ENCODE measurements at places on chromosomes 4 and X.

GRCh38 chrX:124328765-124329164, 3.7 kb upstream of the TEX13D start:
- DNase-seq = no peak

DNA sequence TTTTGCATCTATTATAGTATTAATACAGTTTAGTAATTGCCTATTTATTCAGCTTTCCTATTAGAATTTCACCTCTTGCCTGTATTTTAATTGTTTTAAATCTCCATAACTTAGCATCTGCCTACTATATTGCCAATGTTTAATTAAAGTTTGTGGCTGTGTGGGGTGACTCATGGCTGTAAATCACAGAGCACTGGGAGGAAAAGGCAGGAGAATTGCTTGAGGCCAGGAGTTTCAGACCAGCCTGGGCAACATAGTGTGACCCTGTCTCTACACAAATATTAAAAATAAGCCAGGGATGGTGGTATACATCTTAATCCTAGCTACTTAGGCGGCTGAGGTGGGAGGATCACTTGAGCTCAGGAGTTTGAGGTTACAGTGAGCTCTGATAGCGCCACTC, 14.5 kb upstream of the CCSER1 start:
- no peak for DNase-seq

DNA sequence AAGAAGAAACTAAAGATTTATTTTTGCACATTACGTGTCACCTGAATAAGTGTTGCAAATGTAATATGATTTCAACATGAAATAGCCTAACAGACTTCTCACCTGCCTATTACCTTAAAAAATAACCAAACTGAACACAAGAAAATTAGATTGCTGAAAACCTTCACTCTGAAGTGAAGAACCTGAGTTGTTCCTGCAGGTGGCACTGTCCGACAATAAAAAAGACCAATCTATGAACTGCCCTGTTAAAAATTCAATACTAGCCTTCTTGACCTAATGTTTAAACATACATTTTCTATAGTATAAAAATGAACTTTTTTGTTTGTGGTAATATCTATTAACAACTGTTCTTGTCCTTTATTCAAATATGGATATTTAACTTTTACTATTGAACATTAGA, 69.2 kb upstream of the PNPLA4 start:
- DNase-seq = no peak

- DNase-seq = no peak
Observed at GRCh38 chr4:40281913-40282312, 53.2 kb upstream of the CHRNA9 start.

DNA sequence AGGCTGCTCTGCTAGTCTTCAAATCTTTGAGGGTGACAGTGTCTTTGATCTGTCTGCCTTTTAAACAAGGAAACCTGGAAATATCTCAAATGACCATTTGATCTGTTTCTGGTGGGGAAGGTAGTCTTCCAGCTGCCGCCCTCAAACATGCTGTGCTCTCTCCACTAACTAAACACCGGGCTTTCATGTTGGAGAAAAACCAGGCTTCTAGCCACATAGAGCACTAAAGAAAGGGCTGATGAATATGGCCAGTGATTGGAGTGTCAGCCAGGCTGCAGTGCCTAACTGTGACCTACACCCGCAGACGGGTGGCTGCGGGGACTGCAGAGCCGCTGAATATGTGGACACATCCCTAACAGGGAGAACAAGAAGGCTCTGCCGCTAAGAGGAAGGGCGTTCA, 85.9 kb downstream of the UNC5C start:
- no peak for DNase-seq

- DNase-seq = no peak
Observed at GRCh38 chrX:154602766-154603437, 16.2 kb downstream of the CTAG1B start.

DNA sequence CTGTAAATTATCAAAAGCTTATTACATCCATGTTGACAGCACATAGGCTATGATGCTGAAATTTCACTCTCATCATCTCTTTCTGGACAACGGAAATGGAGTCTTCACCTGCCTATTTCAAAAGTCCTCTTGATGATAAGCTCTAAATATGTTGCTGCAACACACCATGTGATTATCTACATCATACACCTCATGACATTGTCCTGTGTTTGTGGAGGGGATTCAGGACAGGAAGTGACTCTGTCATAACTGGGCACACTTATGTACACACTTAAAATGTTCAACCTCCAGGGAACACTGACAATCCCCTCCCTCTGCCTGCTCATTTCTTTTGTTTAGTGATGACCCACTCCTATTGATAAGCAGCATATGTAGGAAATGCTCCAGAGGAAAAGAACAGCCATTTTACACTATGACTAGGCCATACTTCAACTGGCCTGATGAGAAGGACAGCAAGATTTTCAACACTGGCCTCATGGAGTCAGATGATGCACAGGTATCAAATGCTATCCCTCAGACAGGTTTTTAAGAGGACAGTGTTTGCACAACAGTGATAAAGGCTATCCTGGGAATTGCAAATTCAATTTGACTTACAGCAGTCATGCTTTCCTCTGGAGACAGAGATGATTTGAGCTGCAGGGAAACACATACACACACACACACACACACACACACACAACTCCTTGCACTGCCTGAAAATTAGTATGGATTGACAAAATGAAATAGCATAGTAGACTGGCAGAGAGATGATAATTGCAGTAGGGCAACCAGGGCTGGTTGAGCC, 163.3 kb upstream of the RASGEF1B start:
- no peak for DNase-seq

DNA sequence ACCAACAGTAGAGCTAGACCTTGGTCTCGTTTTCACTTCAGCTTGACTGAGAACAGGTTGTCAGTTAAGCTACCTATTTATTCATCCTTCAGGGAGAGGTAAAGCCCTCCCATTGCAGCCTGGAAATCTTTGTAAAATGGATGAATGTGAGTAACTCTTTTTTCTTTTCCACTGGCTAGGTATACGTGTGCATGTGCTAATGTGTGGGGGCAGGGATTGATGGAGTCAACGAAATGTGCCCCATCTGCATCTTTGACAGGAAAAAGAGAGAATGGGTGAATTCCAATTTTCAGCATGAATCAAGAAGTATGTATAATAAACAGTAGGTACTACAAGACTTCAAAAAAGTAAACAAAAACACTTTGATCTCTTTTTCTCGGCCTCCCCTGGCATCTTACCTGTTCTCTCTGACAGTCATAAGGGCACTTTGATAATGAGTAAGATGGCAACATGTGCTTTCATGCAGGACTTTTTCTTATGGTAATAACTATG, at the start of gene IL21:
Gene IL21 (minus strand): TSS at position 51 of the 492 bp plus-strand sequence. CDS start 55 bp downstream, outside the sequence.
- no peak for DNase-seq

DNA sequence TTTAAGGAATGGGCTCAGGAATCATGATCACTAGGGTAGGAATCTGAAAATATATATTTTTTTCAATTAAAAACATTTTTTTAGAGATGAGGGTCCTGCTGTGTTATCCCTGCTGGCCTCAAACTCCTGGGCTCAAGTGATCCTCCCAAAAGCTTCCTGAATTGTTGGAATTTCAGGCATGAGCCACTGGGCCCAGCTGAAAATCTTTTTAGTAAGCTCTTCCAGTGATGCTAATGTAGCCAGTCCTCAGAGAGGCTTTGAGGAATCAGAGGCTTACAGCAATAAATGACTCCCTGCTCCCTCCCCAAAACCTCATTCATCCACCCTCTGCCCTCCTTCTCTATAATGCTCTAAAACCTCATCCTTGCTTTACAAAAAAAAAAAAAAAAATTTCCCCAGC, 129.5 kb downstream of the ZIC3 start:
- no peak for DNase-seq

- no peak for DNase-seq
Observed at GRCh38 chr4:58275856-58276255, 1165.7 kb upstream of the IGFBP7 start.

DNA sequence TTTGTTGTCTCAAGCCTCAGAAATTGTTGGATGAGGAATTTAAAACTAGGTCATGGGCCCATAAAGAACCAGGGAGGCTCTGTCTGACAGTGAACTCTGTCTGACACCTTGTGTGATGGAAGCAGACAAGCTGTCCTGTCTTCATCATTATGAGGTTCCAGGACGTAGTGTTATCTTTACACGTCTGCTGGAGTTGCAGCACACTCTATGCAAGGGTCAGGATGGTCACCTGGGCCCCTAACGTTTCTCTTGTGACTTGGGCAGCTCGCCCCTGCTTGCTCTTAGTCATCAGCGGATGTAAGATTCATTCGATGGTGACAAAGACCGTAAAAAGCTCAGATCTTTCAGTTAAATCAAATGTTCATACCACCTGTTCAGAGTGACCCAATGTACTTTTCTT, 92.0 kb upstream of the ADGRG2 start:
- DNase-seq = no peak

DNA sequence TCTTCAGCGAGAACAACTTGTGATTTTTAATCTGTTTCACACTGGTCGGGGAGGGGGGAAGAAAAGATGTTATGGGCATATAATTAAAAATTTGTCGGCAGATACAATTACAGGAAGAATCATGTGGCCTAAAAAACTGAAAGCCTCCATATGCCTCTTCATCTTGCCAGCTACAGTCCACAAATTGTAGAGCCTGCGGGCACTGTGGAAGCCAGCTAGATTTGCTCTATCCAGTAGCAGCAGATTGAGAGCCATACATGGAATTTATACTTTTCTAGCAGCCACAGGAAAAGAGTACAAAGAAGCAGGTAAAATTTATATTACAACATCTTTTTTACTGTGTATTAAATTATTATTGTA, 147.3 kb downstream of the TBL1X start:
- DNase-seq = no peak

DNA sequence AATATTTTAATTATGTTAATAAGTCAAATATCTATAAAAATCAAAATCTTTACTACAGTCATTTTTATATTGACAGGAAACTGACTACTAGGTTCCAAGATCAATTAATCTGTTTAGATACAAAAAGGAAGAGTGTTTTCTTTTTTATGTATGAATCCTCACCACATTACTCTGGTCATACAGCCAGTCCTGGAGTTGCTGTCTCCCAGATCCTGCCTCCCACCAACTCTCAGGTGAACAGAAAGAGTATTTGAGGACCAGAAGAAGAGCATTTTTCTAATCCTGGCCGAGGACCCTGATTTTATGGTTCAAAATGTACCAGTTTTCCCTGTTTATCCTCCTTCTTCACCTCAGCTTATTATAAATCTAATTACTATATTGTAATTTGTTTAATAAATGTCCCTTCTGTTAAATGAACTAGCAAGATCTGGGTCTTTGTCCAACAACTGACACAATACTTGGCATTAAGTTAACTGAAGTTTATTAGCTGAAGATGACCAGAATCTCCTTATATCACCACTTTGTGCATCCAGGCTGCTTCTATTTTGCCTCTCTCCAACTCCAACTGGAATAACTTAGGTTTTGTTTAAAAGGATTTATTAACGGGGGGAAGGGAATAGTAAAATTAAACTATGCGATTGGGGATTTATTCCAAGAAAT, 224.4 kb upstream of the PCDH7 start:
- no peak for DNase-seq

DNA sequence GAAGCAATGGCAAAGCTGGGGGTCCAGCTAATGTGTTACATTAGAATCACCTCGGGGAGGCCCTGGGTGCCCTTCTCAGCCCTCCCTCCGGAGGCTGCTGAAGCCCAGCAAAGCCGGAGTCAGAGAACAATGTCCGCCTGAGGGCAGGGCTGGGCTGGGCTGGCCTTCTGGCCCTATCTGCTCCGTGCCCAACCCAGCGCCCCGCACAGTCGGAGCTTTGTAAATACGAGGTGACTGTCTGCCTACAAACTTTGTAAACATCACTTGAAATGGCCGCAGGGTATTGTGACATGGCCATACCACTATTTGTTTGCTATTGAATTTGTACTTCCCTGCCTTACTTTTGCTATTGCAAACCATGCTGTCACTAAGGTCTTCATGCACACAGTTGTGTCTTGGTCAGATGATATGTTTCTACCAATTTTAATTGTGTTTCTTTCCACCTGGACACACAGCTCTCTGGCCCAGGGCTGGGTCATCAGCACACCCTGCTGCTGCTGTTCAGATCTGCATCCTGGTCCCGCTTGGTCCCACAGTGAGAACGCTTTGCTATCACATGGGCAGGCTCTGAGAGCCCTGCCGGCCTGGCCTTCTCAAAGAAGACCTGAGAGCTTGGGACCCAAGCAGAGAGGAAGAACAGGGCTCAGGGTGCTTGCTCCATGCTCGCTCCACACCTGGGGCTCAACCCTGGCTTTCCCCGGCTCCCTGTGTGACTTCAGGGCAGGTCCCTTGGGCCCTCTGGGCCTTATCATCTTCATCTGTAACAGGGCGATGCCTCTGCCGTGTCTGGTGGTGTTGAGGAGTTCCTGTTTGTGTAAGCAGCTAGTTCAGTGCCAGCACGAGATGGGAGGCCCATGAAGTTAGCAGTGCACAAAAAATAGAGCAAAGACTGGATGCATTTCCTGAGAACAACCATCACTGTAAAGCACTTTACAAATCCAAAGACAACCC, 2.3 kb downstream of the S100P start:
- no peak for DNase-seq

GRCh38 chr4:15005474-15006115, 3.3 kb downstream of the CPEB2 start:
- DNase-seq = no peak

DNA sequence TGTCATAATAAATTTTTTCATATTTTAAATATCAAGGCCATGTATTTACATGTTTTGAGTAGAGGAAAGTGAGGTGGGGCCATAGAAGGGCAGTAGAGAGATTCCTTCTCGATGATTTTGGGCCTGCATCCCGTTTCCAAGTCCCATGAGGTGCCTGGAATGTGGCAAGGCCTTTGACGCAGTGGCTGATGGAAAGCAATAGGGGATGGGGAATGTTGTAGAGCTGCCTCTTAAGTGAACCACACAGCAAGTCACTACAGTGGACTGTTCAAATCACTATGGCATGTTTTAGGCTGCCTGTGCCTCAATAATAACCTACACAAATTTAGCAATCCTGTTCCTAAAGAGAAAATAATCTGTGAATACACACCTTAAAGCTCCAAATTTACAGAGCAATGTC, 48.3 kb downstream of the ANXA5 start:
- DNase-seq = no peak

DNA sequence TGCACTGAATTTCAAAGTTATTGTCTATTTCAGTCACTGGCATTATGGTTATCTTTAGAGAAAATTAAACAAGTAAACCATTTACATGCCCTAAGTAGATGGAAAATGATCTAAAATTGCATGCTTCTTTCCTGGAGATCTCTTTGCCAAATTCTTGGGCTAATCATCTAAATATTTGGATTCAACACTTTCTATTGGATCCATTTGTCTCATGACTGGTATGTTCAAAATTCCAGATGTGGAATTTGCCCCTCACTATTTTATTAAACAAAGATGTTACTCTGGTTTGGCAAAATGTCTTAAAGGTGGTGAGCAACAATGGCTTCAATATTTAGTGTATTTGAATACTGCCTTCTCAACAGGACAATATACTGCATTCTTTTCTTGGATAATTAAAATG, 147.5 kb upstream of the CASK start:
- DNase-seq = no peak

DNA sequence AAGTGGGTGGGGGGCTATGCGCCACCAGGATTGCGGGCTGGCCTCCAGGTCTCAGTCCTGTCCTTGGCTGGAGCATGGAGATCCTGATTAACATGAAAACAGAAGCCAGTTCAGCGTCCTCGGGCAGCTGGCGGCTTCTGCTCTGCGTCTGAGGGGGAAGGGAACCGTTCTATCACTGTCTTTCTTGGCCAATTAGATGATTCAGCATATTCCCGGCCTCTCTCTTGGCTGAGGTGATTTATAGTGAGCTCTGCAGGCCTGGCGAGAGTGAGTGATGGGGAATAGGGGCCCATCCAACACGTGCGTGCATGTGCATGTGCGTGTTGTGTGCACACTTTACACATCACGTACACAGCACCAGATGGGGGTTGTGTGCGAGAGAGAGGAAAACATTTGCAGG, 145.8 kb upstream of the ATP6AP2 start:
- no peak for DNase-seq

- no peak for DNase-seq
Observed at GRCh38 chr4:95524729-95525128, 24.0 kb downstream of the UNC5C start.

All from cortex of kidney (tissue), 1 donor.